ENCODE measurements at places on chromosomes 2 and 18. TPM values are rescaled to one million over a fixed set of nuclear protein-coding genes. Genes with fewer than 3 reads are reported as not detected.

The C2orf74 gene
- 12.5 TPM for total RNA-seq

The ALLC gene
- total RNA-seq: not detected

The REV1 gene
- 30.0 TPM for total RNA-seq

The APCDD1 gene
- total RNA-seq: not detected

The HOXD9 gene
- total RNA-seq: not detected

The CYS1 gene
- 0.09 TPM for total RNA-seq

The COLEC12 gene
- not detected for total RNA-seq

The SLC16A14 gene
- total RNA-seq: 1.0 TPM

The TP53I3 gene
- 3.9 TPM for total RNA-seq

The SCYGR2 gene
- total RNA-seq: not detected

The MYO3B gene
- 0.33 TPM for total RNA-seq

The PMAIP1 gene
- 82.8 TPM for total RNA-seq

The SOWAHC gene
- total RNA-seq: 0.15 TPM

The PLGLB1 gene
- total RNA-seq: 3.2 TPM

The HOXD13 gene
- total RNA-seq: not detected

The CAPN13 gene
- not detected for total RNA-seq

The FAM237A gene
- total RNA-seq: not detected

The ESPNL gene
- total RNA-seq: not detected

The LYG1 gene
- total RNA-seq: 1.0 TPM

The CD8A gene
- total RNA-seq: 363 TPM

The BARD1 gene
- total RNA-seq: 20.0 TPM

The ARID5A gene
- total RNA-seq: 147 TPM

The C2orf80 gene
- total RNA-seq: not detected

The ASXL3 gene
- total RNA-seq: not detected

The B3GNT7 gene
- 0.13 TPM for total RNA-seq

The TDRD15 gene
- total RNA-seq: 0.04 TPM

The GALNT5 gene
- total RNA-seq: not detected

The OSR1 gene
- not detected for total RNA-seq

The OTX1 gene
- total RNA-seq: not detected

The TEKT4 gene
- total RNA-seq: not detected

The CHRNG gene
- total RNA-seq: not detected

The RGPD3 gene
- total RNA-seq: 0.04 TPM

The ABCB11 gene
- total RNA-seq: not detected

The C2orf92 gene
- total RNA-seq: 6.5 TPM

The LOXHD1 gene
- not detected for total RNA-seq

The MBD5 gene
- total RNA-seq: 18.3 TPM

The EXOC6B gene
- 7.1 TPM for total RNA-seq

The TUBA4B gene
- not detected for total RNA-seq

The EFR3B gene
- 0.20 TPM for total RNA-seq

The ADGRF3 gene
- total RNA-seq: 4.0 TPM

The ARHGAP25 gene
- 75.2 TPM for total RNA-seq

The KCNG2 gene
- not detected for total RNA-seq

The CTNNA2 gene
- total RNA-seq: not detected

The SULT1C2 gene
- total RNA-seq: not detected

The PRKAG3 gene
- total RNA-seq: not detected

The FKBP7 gene
- 3.1 TPM for total RNA-seq

The ZC3H6 gene
- total RNA-seq: 7.2 TPM

The PUM2 gene
- 121 TPM for total RNA-seq

The TSPYL6 gene
- not detected for total RNA-seq

The CNTNAP5 gene
- total RNA-seq: not detected

The TUBB8B gene
- total RNA-seq: not detected

The GRHL1 gene
- 0.93 TPM for total RNA-seq

The BOLL gene
- total RNA-seq: not detected
